Renal cortex interstitium (tissue), 15 donors: ENCODE measurements at places on chromosomes 16 and 17. TPM values are rescaled to one million over a fixed set of nuclear protein-coding genes. Genes with fewer than 3 reads are reported as not detected.

Gene ATP2C2
- polyA plus RNA-seq = 0.98 TPM

Gene SPNS3
- polyA plus RNA-seq = 5.2 TPM

Gene CCDC200
- polyA plus RNA-seq = 11.3 TPM

Gene GPRC5C
- 134 TPM for polyA plus RNA-seq

Gene CACNG5
- polyA plus RNA-seq = 3.1 TPM

Gene VPS4A
- 43.1 TPM for polyA plus RNA-seq

Gene ALOX12
- 2.6 TPM for polyA plus RNA-seq

Gene NOG
- 1.5 TPM for polyA plus RNA-seq

Gene CALB2
- polyA plus RNA-seq = 0.42 TPM

Gene GALR2
- 1.8 TPM for polyA plus RNA-seq

Gene CDRT15
- 1.1 TPM for polyA plus RNA-seq

Gene PPL
- polyA plus RNA-seq = 30.5 TPM

Gene LGALS9C
- polyA plus RNA-seq = not detected

Gene AIPL1
- polyA plus RNA-seq = not detected

Gene AURKB
- 36.2 TPM for polyA plus RNA-seq

Gene CCDC182
- polyA plus RNA-seq = not detected

Gene TSNAXIP1
- polyA plus RNA-seq = 6.9 TPM

Gene ATP1B2
- polyA plus RNA-seq = 20.7 TPM

Gene OR1A1
- 0.08 TPM for polyA plus RNA-seq

Gene TSPAN10
- polyA plus RNA-seq = 6.6 TPM

Gene TPSB2
- not detected for polyA plus RNA-seq

Gene CEP112
- polyA plus RNA-seq = 16.4 TPM

Gene CLEC18C
- 74.9 TPM for polyA plus RNA-seq

Gene NPIPB6
- 4.9 TPM for polyA plus RNA-seq

Gene ZNF469
- polyA plus RNA-seq = 2.0 TPM

Gene PYY
- 0.19 TPM for polyA plus RNA-seq

Gene CCL1
- not detected for polyA plus RNA-seq

Gene CCDC144A
- polyA plus RNA-seq = 6.6 TPM

Gene SDK2
- 11.1 TPM for polyA plus RNA-seq

Gene PLA2G10
- polyA plus RNA-seq = 0.77 TPM

Gene HCRT
- not detected for polyA plus RNA-seq

Gene KIF2B
- polyA plus RNA-seq = not detected

Gene HSD17B2
- polyA plus RNA-seq = 9.5 TPM

Gene CUEDC1
- polyA plus RNA-seq = 47.7 TPM

Gene LGALS9
- 16.4 TPM for polyA plus RNA-seq

Gene TP53TG3B
- not detected for polyA plus RNA-seq

Gene CCL3
- polyA plus RNA-seq = 5.1 TPM

Gene RSKR
- polyA plus RNA-seq = 31.0 TPM
